ENCODE measurements at places on chromosomes 7 and 10. TPM values are rescaled to one million over a fixed set of nuclear protein-coding genes. Genes with fewer than 3 reads are reported as not detected.

DNA sequence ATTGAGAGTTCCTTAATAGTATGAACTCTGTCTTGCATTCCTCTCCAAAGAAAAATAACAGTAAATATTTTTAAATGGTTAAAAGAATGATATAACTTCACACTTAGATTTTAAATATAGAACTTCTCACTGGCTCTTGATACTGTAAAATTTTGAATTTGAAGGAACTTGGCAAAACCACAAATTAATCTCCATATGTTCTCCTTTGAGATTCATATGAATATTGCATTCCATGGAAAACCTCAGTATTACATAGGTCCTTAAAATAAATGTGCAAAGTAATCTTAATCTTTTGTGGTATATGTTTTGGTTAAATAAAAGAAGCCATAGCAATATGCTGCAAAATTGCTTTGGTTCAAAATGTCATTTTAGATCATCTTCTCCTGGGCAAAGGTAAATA is 1137.6 kb upstream of the LRRTM3 start:
- DNase-seq, result no peak

The PDLIM1 gene
- polyA plus RNA-seq, result 83.7 TPM

- DNase-seq, result no peak
Measured at GRCh38 chr7:129434675-129435318, 565 bp downstream of the STRIP2 start.

DNA sequence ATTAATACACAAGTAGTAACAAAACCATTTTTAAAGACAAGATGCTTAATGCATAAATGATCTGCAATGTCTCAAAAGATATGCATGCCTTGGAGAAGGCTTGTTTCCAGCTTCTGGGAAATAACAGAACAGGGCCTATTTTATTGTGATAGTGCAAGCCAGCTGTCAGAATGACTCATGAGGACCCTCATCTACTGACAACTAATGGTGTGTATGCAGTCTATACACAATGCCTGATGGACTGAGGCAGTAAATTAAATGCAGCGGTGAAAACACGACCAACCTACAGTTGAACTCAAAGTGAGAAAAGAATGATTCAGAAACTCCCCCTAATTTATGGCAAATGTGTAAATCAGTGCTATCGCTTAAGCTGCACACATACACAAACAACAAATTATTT is 46.3 kb downstream of the VPS41 start:
- no peak for DNase-seq

DNA sequence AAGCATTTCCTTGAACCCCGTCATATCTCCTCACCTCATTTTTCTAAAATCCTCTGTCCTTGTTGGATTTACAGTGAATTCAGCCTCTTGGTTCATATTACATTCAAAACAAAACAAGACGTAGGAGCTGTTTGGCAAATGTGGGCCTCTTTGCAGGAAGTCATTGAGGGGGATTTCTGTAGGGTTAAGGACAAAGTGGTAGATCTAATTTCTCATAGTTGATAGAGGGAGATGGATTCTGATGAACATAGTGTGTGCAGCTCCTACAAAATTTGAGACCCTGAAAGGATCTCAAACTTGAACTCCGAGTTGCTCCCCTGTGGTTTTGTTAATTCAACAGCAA is 682 bp downstream of the TBXAS1 start:
- no peak for DNase-seq

DNA sequence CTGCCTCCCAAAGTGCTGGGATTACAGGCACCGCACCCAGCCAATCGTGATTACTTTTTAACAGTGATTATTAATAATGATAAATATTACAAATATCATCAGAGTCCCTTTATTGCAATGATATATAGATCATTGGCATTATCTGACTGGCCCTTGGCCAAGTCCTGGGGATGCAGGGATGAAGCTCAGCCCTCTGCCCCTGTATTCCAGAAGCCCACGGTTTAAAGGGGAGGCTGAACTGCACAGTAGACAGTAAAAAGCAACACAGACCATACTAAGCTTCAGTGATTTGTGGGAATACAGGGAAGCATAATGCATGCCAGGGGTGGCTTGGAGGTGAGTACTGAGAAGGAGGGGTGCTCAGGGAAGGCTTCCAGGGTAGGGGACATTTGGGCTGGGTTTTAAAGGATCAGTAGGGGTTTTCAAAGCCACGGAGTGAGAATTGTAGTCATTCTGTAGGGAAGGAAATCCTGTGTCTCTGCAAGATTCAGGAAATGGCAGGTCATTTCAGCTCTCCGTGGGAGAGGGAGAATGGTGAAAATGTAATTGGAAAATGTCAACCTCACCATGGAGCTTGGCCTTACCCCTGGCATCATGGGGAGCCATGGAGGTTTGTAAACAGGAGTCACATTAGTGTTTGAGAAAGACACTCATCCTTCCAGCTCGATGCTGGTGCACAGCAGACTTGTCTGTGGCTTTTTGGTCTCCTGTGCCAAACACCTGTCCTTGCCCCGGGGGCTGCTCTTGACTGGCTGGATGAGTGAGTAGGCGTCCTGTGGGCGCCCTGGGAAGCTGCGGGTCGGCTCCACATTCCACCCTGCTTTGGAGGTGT is 8.8 kb downstream of the ADAMTS14 start:
- DNase-seq, result no peak

The NEURL1 gene
- 2.3 TPM for polyA plus RNA-seq

The CYP3A4 gene
- polyA plus RNA-seq, result 0.20 TPM

The ERVW-1 gene
- polyA plus RNA-seq, result 3.0 TPM

DNA sequence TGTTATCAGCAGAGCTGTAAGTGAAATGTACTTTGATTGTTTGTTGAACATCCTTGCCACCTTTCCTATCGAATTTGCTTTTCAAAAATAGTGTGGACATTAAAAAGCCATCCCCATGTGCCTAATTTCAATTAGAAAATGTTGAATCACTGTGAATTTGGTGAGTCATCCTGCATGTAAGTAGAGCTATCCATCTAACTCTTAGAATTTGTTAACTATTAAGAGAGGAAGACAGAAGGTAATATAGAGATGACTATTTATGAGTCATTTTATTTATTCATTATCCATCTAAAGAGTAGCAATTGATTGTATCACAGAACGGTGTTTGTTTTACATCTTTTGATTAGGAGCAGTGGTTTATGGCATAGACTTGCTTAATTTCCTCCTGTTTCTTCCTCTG is 154.7 kb downstream of the MGMT start:
- DNase-seq, result no peak

DNA sequence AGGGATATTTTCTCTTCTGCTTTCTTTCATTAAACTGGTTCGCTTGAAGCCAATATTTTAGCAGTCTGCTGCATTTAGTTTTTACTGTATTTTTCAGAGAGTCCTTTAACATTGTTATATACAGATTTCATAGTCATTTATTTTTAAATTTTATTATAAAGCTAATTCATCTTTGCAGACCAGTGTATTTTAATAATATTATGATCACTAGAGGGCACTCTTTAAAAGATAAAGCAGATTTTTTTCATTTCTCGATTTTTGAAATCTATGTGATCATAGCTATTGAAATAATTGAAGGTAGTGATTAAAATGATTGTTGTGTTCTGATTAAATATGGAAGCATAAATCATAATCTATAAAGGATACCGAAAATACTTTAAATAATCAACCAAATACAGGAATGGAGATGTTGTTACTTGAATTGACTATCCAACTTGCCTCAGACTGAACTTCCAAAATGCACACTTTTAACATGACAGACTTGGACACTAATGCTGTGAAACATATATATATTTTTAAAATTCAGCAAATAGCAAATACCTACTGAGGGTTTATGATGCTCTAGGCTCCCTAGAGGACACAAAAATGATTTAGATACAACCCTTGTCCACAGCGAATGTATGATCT is 35.2 kb downstream of the ST7 start:
- DNase-seq, result no peak

- DNase-seq, result no peak
Measured at GRCh38 chr7:52897713-52898112, 137.7 kb upstream of the POM121L12 start.

- DNase-seq, result no peak
Measured at GRCh38 chr7:27689591-27690164, 27.0 kb upstream of the HIBADH start.

GRCh38 chr7:106076537-106076936 is 35.6 kb downstream of the SYPL1 start:
- no peak for DNase-seq

GRCh38 chr10:30557884-30558283 is 71.7 kb downstream of the LYZL2 start:
- no peak for DNase-seq

DNA sequence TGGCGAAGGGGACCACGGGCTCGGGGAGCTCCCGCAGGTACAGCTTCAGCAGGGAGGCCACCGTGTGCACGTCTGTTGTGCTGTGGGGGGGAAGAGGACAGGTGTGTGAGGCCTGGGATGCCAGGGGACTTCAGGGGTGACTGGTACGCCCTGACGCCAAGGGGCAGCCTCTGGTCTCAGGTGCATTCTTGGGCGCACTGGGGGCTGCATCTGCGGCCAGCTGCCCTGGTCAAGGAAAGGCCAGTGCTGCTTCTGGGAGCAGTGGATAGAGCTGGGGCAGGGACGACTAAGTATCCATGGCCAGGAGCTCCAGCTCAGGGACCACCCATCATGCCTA is 148.5 kb downstream of the MAPK8 start:
- DNase-seq, result no peak

GRCh38 chr10:63681993-63682697 is 160.9 kb downstream of the REEP3 start:
- DNase-seq, result no peak

- DNase-seq, result no peak
Measured at GRCh38 chr10:49113741-49114141, 1.6 kb downstream of the VSTM4 start.

The LAMB1 gene
- polyA plus RNA-seq, result 618 TPM

The TFEC gene
- 22.1 TPM for polyA plus RNA-seq

Data from renal pelvis (tissue), 12 donors.